ENCODE measurements at places on chromosomes 6 and 20.

GRCh38 chr6:81762606-81763005 lies 10.1 kb upstream of the TENT5A start:
- no peak for DNase-seq

GRCh38 chr6:167279766-167280446 lies 11.2 kb upstream of the UNC93A start:
- no peak for DNase-seq

DNA sequence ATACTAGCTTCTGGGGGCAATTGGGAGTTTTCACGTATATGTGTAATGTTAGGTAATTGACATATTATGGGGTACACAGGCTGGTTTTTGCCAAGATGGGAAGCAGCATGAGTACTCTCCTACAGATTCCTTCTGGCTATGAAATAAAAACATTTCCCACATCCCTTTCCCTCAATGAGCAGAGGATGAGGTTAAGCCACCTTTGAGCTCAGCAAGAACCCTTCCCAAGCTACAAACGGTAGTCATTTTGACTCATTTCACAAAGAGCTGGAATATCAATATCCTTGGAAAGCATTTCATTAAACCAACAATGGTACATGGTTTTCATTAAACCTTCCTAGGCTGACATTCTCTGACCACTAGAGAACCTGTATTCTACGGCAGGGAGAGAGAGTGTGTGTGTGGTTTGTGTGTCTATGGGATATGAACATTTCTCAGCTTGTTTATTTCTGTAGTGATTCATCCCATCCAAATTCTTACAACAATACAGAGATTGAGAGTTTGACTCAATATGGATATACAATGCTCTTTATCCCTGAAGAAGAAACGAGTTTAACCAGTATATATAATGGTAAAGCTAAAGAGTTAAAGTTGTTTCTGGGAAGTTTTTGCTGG lies 119.5 kb downstream of the ARHGAP18 start:
- DNase-seq, result no peak

- DNase-seq, result no peak
These were observed 663 bp downstream of the COQ3 start for GRCh38 chr6:99393366-99393697.

GRCh38 chr6:43604174-43604573 lies 24.9 kb downstream of the GTPBP2 start:
- DNase-seq, result no peak

DNA sequence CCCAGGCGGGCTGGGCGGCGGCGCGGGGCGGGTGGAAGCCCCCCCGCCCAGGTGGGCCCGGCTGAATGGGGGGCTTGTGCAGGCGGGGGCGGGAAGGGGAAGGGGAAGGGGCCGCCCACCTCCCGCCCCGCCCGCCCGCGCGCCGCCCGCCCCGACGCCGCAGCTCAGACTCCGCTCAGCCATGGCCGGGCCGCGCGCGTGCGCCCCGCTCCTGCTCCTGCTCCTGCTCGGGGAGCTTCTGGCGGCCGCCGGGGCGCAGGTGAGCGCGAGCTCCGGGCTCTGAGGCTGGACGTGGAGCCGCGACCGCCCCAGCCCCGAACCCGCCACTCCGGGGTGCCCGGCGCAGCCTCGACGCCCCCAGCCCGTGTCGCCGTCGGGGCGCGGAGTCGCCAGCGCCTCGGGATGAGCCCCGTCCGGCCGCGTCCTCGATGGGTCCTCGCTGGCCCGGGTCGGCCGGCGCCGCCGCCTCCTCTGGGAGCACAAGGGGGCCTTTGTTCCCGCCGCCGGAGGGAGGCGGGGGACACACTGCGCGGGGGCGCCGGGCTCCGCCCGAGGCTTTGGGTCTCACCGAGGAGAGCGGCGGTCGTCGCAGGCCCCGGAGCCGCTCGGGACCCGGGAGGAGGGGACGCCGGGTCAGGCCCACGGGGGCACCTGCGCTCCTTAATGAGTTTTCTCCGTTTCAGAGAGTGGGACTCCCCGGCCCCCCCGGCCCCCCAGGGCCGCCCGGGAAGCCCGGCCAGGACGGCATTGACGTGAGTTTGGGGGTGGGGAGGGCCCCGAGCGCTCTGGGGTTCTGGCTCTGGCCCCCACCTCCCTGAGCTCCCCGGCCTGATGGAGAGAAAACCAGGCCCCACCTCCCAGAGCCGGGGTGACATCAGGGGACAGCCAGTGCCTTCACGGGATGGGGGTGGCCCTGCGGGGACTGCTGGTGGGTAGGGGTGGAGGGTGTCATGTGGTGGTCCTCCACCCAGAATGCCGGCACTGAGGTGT lies at the start of gene COL9A3:
Gene COL9A3, plus strand, starts transcription at position 167 of the 990 bp plus-strand sequence. Its CDS starts 15 bp downstream, at position 182.
- no peak for DNase-seq

DNA sequence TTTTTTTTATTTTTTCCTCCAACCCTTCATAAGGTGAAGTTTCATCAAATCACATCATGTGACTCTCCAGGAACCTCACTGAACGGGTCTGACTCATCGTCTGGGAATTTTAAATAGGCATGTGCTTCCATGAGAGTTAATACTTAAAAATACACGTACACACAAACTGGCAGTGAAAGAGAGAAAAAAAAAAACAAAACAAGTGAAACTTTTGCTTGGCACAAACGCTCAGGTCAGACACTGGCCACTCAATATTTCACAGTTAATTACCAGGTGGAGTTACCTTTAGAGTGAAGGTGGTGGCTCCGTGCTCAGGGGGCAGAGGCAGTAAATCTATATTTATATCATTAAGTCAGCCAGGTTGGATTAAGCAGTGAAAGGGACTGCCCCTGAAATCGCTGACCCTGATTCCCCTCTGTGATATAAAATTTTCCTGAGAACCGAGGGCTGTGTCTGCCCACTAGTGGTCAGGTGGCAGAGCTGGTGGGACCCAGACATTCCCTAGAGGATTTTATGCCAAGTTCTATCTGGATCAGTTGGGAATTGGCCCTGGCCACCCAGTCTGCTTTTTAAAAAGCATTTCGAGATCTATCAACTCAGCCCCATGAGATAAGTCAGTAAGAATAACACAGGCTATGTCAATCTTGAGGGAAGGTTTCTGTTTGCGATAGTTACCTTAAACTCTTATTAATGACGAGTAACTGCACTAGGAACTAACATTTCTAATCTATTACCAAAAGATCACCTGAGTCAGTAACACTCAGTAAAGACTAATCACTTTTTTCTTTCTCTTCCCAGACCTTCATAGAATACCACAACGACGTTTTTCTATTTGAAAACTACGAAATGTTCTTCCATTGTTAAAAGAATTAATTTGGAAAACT lies 259.1 kb downstream of the HDGFL1 start:
- DNase-seq, result no peak

DNA sequence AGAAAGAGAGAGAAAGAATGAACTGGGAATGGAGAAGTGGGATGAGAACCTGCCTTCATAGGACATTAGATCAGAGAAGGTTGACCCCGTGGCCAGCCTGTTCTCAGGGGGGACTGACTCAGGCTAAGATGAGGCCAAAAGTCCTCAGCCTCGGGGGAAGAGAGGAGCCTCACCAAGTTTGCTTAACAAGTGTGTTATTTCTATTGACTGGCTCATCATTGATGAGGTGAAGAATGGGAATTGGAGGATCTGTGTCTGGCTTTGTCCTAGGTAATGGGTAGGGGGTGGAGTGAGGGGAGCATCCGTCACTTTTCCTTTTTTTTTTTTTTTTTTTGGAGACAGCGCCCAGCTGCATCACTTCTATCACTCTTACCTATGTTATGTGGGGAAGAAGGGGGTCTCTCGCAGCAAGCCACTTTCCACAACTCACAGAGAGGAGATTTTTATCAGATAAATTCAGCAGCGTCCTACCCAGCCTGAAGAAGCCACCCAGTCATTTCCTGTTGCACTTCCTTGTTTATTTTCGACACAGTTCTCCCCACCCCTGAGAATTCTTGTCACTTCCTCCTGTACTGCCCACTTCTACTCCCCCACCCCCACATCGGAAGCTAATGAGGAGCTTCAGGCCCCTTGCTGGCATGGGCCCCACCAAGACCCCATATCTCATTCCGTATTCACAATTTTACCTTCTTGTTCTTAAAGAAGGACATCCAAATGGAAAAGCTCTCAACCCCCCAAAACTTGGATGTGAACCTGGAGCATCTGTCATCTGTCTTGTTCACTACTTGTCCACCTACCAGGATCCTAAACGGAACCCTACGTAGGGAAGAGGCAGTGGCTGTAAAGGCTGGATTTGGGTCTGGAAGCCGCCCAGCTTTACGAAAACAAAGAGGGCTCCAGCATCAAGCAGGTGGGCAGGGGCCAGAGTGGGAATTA lies 2.8 kb upstream of the RNASET2 start:
- peak; percentile 88 for DNase-seq

GRCh38 chr6:170281331-170282292 lies 9.3 kb downstream of the DLL1 start:
- peak; percentile 39 for DNase-seq

- DNase-seq, result no peak
These were observed 104.1 kb downstream of the BCKDHB start for GRCh38 chr6:80210618-80211017.

- DNase-seq, result peak; percentile 74
These were observed 24.7 kb downstream of the TBC1D7 start for GRCh38 chr6:13303668-13304017.

GRCh38 chr6:163731215-163732013 lies 316.9 kb downstream of the QKI start:
- DNase-seq, result no peak
